GM13977 (cell line): ENCODE measurements at places on chromosomes 1 and 21.

DNA sequence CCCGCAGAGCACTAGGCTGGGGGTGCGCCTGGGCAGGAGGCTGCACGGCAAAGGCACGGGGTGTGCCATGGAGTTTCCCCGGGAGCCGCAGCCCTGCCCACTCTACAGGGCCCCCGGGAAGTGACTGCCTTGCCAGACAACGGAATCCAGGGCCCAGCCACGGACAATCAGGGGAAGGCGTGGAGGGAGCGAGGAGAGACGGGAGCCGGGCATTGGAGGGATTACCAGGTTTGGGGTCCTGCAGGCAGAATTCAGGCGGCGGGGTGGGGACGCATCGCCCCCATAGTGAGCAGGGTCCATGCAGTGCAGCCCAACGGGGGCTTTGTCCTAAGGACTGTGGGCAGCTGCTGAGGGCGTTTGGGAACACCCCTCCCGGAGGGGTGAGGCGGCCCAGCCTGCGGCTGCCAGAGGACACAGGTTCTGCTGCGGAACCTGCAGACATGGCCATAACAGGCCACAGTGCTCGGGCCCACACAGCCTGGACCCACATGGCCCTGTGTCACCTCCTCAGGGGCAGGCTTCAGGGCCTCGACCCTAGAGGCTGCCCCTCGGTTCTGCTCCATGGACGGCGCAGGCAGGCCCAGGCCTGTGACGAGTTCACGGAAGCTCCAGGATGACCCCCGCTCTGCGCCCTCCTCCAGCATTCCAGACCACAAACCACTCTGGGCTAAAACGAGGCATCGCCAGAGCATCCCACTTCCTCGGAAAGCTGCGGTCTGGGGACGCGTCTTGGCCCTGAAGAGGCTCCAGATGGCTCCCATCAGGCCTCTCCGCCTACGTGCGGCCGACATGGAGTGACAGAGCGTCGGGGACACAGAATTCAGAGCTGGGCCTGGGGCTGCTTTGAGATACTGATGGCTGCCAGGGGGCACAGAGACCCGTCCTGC, 54.5 kb downstream of the COL6A1 start:
- no peak for DNase-seq

DNA sequence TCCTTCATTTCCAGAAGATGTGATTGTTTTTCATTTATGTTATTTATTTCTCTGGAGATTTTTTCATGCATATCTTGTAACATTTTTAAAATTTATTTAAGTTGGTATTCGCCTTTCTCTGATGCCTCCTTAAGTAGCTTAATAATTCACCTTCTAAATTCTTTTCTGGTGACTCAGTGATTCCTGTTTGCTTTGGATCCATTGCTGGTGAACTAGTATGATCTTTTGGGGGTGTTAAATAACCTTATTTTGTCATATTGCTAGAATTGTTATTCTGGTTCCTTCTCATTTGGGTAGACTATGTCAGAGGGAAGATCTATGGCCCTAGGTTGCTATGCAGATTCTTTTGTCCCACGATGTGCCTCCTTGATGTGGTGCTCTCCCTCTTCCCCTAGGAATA, 1347.2 kb upstream of the B3GALT2 start:
- DNase-seq: no peak

GRCh38 chr1:211327346-211327921, 801 bp downstream of the TRAF5 start:
- DNase-seq: peak; percentile 67

- no peak for DNase-seq
Measured at GRCh38 chr1:12148160-12148957, 18.4 kb upstream of the TNFRSF1B start.

DNA sequence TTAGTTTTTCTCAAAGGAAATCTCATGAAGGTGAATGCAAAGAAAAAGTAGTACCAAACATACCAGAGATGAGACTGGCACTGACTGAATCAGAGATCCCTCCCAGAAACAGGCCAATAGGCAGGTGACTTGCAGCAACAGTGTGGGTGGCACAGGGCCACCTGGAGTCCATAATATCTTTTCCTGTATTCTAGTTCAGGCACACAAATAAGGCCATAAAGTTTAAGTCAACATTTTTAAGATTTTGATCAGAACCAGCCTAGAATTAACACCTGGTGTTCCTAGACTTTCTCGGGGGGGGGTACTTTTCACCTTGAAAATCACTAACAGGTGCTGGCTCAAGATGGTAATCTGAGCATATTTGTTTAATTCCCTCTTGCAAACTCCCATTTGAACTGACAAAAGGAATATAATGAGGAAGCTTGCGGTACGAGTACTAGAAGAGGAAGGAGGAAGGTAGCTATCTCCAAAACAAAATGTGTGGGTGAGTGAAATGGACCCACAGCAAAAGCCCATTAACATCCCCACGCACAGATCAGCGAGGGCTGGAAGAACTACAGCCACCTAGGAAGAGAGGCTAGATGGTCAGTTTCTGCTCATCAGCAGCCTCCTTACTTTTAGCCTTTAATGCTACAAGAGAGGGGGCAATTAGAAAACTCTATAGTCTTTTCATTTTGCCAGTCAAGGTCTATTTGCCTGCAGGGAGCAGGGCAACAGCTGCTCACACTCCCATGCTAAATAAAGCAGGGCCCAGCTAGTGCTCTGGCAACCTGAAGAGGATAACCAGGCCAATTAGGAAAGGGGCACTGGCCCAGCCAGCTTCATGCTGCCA, 18.9 kb downstream of the SDE2 start:
- no peak for DNase-seq

GRCh38 chr1:47555841-47556560, 118.2 kb downstream of the FOXD2 start:
- DNase-seq: no peak

DNA sequence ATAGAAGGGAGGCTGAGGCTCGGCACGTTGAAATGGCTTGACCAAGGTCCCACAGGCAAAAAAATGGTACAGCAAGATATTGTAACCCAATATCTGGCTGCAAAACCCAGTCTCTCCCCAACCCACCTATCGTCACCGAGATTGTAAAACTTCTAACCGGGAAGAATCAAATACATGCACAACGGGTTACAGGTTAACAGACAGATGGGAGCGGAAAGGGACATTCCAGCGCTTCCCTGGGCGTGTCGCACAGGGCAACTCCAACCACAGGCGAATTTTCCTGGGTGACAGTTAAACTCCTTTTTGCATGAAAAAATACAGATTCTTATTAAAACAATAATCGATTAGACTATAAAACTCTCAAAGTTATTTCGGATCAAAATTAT, 31.8 kb upstream of the JUN start:
- peak; percentile 62 for DNase-seq

DNA sequence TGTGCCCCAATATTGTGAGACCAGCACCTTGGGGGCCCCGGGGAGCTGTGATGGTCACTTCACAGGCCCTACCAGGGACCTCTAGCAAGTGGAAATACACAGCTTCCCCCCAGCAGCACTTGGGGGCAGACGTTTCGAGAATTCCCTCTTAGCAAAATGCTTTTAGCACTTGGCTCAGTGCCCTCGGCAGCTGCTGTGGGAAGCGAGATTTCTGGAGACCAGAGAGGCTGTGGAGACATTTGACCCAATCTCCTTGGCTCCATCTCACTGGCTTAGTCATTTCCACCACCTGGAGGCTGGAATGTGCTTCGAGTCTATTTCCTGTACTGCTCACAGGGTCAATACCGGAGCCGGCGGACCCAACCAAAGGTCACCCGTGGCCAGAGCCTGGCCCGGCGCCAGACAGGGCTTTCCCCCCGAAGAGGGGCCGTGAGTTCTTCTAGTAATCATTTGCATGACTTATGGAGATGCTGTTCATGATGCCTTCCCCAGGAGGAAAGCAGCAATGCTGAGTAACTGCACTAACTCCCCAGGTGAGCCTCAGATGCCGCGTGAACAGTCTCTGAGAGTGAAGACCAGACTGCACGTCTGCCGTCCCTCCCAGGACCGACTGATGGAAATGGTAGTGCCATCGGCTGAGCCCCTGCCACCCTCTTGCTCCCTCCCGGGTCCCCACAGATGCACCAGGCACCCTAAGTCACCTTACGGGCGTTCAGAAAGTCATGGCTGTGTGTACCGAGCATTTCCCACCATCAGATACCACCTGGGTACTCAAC, 4.4 kb upstream of the C2CD2 start:
- peak; percentile 19 for DNase-seq

GRCh38 chr1:222034790-222035189, 292.9 kb upstream of the DUSP10 start:
- no peak for DNase-seq

DNA sequence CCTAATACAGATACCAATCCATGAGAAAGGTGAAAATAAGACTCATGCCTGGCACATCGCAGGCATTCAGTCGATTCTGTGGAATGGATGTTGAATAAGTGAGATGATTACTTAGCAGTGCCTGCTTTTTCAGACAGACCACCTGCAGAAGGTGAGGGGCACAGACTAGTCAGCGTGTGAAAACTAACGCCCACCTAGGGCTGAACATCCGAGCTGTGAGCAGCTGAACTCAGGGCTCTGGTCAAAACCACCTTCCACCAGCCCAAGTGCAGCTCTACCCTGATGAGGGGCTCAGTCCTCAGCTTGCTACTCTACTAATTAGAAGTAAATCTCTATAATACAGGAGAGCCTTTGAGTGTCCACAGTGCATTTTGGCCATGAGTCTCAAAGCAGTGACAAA, 32.5 kb downstream of the LMX1A start:
- DNase-seq: no peak

DNA sequence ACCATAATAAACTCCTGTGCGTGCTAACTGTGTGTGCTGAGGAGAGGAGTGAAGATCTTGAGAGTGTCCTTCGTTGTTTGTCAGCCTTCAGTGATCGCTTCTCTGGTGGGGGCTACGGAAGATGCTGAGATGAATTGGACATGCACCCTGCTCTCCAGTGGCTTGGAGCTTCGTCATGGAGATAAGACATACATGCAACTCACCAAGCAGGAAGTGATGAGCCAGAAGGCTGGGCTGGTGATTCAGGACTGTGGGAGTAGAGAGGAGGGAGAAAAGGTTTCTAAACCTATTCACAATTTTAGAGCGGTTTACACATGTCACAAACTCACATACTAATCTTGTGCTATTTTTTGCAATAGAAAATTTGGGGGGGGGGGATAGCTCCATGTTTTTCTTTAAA, 128.9 kb upstream of the ADAR start:
- no peak for DNase-seq

DNA sequence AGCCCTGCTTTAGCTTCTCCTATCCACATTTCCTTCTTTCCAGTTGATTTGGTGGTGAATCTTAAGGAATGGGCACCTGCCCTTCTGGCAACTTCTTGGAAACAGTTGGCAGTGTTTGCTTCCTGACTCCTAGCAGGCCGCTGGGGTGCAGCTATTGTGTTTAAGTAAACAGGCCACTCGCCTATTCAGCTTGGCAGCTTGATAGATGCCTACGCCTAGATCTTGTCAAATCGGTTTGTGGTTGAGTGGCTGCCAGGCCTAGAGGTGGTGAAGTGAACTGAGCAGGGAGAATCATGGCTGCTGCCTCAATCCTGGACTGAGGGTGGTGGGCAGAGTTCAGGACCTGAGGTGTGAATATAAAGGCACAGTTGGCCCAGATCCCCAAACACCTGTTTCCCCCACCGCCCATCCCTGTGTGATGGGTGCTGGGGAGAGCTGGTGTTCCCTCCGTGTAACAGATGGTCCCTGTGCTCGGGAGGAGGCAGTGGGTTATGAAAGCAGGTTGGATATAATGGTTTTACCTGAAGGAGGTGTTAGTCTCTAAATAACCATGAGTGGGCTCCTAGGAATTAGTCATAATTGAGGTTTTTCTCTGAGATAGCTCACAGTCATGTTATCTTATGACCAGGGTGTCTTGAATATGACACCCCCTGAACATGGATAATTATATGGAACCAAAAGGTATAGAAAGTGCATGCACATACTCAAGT, 940 bp upstream of the PLA2G2C start:
- DNase-seq: no peak

DNA sequence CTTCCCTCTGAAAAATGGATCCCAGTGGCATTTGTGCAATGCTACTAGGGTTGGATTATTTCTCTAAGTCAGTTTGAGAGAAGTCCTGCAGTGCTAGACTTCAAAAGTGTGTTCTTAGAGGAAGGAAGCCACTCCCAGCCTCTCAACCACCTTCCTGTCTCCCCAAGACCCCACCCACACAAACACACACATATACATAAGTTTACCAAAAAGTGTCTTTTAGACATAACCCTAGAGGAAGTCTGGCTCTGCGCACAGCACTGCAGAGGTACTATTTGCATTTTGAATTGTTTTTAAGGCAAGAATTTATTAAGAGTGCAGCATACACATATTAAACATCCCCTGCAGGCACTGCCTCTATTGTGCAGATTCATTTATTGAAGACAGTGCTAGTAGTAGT, 127.3 kb downstream of the HHIPL2 start:
- no peak for DNase-seq

- DNase-seq: no peak
Measured at GRCh38 chr21:46391773-46392172, 66.9 kb upstream of the DIP2A start.
